ENCODE measurements at places on chromosomes 2 and 18.

DNA sequence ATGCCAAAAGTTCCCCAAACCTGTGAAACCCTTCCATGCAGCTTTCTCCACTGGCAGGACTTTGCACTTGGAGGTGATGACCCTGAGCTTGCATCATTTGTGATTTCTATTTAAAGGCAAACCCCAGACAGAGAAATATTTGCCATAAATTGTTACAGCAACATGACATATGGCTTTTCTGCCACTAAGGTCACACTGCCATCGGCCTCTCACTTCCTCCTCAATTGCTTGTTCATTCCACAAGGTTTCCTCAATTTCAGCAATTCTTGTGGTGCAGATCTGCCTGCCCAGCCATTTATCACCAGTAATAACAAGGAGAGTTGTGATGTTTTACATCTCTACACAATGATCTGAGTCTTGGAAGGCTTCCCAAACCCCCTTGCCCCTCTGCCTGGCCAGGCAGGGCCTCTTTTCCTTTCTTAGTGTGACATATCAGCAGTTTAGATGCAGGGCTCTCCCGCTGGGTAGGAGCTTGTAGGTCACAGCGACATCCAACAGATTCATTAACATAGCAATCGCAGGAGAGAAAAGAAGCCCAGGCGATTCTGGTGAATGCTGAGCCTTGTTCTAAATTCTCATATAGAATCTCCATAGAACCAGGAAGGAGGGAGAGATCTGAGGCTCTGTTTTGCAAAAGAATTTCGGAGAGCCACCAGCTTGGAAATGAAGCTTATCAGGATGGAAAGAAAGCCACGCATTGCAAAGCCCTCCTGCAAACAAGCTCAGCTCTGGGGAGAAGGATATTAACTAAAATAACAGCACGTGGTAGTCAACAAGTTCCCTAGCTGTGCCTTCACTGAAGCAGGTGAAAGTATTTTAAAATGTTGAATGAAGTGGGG is 46.7 kb upstream of the ITGA6 start:
- DNase-seq, result no peak

DNA sequence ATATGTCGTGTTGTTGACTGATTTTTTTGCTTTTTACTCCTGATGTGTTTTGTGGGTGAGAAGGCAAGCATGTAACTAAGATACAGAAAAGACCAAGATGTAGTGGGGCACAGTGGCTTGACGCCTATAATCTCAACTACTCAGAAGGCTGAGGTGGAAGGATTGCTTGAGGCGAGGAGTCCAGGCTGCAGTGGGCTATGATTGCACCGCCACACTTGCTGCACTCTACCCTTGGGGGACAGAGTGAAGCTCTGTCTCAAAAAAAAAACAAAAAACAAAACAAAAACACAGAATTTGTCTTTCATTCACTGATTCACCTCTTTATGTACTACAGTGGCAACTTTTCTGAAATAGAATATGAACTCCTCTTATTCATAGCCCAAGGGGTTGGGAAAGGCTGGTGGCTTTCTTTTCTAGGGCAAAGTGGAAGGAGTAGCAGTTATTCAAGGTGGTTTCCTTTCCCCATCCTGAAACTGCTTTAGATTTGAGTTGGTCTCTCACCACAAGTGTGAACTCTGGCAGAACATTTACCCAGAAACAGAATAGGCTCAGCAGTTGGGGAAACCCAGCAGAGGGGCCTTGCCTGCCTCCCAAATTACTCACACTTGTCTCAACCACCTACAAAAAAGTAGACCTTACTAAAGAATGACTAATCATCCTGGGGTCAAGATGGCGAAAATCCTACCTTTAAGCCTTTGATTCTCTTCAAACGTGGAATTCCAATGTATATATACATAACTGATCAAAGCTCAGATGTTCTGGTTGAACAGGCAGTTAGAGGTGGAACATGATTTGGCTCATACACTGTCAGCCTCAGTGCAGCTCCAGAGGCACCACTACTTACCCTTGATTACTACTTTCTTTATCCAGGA is 6.5 kb downstream of the TANK start:
- DNase-seq, result no peak

DNA sequence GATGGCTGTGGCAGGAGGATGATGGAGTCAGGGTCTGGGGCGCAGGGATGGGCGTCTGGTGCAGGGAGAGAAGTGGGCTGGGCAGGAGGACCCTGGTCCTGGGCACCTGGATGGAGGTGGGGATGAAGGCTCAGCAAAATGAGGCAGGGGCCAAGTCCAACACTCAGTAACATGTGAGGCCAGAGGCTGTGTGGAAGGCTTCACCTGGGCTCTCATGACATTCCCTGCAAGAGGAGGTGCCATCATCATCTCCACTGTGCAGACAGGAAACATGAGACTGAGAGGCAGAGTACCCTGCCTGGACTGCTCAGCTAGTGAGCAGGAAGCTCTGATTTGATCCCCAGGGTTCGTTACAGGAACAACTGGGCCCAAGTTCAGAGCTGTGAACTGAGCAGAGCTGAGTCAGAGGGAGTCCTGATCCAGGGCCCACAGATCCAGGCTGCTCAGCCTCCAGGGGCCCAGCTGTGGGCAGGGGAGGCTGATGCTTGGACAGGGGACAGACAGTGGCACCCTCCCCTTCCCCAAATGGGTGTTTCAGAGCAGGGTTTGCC is 36.9 kb downstream of the HJURP start:
- DNase-seq, result no peak

GRCh38 chr2:190927301-190927700 is 46.7 kb downstream of the GLS start:
- DNase-seq, result no peak

GRCh38 chr2:197369228-197369932 is 58.8 kb upstream of the ANKRD44 start:
- no peak for DNase-seq

GRCh38 chr18:77811503-77811902 is 561.9 kb downstream of the GALR1 start:
- DNase-seq, result peak; percentile 35

DNA sequence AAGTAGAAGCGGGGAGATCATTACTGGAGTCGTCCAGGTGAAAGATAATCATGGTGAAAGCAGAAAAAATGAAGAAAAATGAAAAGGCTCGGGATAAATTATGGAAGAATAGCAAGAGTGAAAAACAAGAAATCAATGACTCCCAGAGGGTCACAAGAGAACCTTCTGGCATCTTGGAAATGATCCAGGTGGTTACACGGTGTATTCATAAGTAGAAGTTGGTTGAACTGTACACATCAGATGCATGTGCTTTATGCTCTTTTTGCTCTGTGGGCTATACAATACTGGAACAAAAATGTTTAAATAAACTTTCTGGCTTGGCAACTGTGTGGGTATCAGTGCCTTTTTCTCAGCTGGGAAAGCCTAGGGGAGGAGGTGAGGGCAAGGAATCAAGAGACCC is 348.9 kb downstream of the RND3 start:
- DNase-seq, result no peak

- DNase-seq, result no peak
Measured at GRCh38 chr2:46236006-46236875, 61.0 kb upstream of the EPAS1 start.

- DNase-seq, result no peak
Measured at GRCh38 chr2:189327879-189328847, 113.1 kb upstream of the WDR75 start.

DNA sequence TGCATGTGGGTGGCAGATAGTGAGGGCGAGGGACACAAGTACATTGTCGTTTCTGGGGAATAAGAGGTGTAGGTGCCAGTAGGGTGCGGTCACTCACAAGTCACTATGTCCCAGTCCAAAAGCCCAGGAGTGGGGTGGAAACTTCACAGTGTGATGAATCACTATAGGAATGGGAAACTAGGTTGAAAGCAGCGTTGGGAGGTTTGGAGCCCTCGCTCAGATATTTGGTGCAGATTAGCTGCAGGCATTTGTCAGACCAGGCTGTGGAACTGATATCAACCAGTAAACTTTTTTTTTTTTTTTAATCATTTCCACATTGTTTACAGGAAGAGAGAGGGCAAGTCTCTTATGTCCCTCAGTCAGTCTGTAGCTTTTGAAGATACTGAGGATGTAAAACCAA is 121.8 kb downstream of the CERS6 start:
- no peak for DNase-seq

DNA sequence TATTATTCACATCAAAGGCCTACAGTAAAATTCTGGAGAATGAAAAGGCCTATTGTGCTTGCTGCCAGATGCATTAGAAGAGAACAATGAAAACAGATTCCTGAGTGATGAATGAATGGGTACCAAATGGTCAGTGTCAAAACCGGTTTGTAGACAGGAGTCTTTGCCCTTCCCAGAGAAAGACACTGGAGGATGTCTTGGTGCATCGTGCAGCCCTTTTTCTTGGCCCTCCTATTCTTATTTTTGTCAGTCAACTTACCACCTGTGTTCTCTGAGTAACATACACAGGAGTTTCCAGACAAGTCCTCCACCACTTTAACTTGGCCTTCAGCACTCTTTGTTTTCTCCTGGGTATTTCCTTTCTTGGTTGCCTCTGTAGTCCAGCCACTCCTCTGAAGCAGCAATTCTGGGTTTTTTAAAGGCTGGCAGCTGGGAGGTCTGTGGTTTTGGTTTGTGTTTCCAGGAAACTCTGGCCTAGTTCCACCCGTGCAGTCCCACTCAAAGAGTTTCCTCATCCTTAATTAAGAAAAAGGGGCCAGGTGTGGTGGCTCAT is 29.4 kb downstream of the PSTPIP2 start:
- no peak for DNase-seq

- no peak for DNase-seq
Measured at GRCh38 chr2:61018318-61018755, 282 bp upstream of the PUS10 start.

DNA sequence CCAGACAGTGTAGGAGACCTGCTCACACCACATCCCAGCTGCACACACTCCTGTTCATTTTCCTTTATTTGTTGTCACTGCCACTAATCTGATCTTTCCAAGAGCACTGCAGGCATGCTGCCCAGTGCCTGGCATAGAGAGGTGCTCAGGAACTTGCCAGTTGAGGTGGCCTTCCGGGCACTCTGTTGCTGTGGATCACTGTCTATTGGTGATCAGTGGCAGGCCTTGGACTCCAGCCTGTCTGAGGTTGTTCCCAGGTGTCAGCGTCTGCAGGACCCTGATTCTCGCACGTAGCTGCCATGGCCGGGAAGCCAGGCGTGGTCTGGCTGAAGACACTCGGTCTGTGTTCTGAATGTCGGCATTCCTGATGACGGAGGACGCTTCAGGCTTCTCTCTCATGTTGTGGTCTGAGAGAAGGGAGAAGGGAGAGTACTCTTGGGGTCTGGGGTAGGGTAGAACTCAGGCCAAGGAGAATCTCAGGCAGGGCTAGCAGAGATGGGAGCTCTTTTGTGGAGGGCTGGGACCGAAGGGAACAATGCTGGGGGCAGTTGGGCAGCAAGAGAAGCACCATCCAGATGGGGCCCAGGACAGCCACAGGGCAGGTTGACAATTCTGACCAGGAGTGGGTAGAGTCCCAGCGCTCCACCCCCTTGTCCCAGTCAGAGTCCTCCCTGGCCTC is 240.9 kb downstream of the MYCN start:
- DNase-seq, result no peak

- no peak for DNase-seq
Measured at GRCh38 chr18:13403786-13404549, 185.4 kb downstream of the LDLRAD4 start.

- no peak for DNase-seq
Measured at GRCh38 chr2:160522951-160523710, 29.5 kb upstream of the RBMS1 start.

- no peak for DNase-seq
Measured at GRCh38 chr2:153388246-153388645, 90.3 kb downstream of the RPRM start.

GRCh38 chr2:180520921-180521581 is 459.4 kb upstream of the UBE2E3 start:
- no peak for DNase-seq

- no peak for DNase-seq
Measured at GRCh38 chr18:7605705-7606104, 38.6 kb downstream of the PTPRM start.

GRCh38 chr2:120885321-120885720 is 149.7 kb downstream of the GLI2 start:
- no peak for DNase-seq

DNA sequence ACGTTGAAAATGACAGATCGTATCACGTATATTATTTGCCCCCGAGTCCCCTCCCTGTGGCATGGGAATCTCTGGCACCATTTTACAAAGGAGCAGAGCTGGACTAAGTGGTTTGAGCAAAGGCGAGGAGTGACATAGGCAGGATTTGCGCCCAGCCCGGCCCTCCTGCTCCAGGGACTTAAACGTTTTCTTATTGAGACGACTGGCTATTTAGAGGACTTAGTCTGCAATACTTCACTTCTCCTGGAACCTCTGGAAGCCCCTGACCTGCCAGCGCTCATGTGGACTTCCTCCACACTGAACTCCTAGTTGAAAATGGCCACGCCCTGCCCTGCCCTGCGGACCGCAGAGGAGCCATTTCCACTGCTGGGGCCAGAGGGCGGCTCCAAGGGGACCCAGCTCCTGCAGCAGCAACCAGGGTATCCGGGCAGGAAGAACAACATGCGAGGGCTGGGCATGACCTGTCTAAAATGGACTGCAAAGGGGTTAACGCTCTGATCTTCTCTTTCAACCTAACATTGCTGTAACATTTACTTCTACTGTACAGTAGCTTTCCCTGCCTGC is 690.7 kb downstream of the LRP1B start:
- no peak for DNase-seq

All from mucosa of descending colon (tissue), 3 donors.